SJCRH30 (cell line): ENCODE measurements at places on chromosomes 2 and 18.

DNA sequence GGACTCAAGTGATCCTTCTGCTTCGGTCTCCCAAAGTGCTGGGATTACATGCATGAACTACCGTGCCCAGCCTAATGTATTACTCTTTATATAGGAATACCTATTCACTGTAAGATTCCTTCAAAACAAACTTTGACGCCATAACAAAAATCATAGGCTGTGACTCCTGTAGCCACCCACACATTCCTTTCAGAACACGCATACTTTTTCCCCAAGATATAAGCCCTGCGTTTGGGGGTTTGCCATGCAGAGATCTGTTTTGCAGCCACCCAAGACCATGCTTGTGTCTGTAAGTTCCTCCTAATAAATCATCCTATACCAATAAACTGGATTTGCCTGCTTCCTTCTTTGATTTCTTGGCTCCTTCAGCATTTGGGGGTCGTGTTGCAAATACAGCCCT is 46.0 kb upstream of the STON1 start:
- H3K36me3 ChIP-seq = 0 out of 2 replicates have a peak, but pooled peaks cover 2% of the 10 kb centered on the region
- no peak for DNase-seq
- H3K27ac ChIP-seq = no peak overlapping the region
- H3K27me3 ChIP-seq = no peaks in the 10 kb centered on the region

DNA sequence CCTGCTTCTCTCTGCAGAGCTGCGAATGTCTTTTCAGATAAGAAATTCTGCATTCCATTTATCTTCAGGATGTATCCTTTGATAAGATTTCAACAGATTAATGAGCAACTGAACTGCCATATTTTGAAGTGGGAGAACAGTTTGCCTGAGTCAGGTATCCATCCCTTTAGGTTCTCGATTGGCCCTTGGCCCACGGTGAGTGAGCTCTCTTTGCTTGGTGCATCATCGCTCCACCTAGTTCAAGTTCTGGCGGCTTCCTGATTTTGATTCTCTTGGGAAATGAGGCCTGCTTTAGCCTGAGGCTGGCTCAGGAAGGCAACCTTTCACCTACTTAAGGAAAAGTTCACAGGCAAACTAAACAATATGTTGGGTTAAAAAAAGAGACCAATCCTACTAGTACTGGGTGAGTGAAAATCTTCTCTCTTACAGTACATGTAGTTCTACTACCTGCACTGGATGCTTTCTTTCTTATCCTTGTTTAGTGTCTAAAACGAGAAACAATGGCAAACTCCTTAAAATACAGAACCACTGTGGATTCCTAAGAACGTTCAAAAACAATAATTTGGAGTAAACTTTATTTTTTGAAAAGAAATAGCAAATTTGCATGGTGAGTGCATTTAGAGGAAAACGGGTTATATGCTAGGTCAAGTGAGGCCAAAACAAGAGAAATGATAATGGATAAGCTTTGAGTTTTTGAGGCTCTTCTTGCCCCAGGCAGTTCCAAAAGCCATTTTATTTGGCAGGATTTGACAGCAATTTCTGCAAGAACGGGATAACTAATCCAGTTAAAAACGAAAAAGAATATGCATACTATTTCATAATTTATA is 837 bp upstream of the ACSL3 start:
- H3K36me3 ChIP-seq = no peaks in the 10 kb centered on the region
- peak overlapping the region; percentile 91 for H3K4me3 ChIP-seq
- peak; percentile 71 for DNase-seq
- peaks cover 30% of the 10 kb centered on the region for H3K4me1 ChIP-seq
- no peaks in the 10 kb centered on the region for H3K27me3 ChIP-seq
- H3K27ac ChIP-seq = no peak overlapping the region

DNA sequence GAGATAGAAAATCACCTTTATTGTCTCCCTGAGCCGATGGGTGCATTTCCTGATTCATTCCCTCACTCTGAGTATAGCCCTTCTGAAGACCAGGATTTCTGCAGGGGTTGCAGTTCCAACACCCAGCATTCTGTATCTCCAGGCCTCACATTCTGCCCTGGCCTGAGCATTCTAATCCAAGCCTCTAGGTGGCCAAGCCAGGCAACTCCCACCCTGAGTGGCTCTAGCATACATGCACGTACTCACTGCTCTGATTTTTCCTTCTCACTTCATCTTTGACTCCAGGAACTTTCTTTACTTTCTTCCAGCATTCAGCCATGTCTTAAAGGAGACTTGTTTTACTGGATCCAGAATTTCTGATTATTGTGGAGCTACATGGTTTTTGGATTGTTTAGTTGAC is 100.7 kb upstream of the STK39 start:
- peak; percentile 64 for DNase-seq
- H3K4me3 ChIP-seq = no peak overlapping the region
- no peaks in the 10 kb centered on the region for H3K36me3 ChIP-seq

DNA sequence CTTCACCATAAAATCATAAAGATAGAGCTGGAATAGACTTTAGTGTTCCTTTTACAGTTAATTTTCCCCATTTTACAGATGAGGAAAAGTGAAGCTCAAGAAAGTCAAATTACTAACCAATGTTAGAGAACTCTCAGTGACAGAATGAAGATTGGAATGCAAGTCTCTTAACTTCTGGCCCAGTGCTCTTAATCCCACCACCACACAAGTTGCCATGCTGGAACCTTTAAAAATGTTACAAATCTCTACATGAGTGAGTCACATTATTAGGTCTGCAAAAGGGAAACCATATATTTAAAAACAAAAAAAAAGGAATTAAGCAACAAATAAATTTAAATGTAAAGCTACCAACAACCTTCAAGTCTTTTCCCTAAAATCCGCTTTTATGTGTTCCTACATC is 3.5 kb downstream of the NCKAP1 start:
- peaks cover 13% of the 10 kb centered on the region for H3K4me1 ChIP-seq
- H3K27me3 ChIP-seq = no peaks in the 10 kb centered on the region
- H3K4me3 ChIP-seq = no peak overlapping the region
- no peaks in the 10 kb centered on the region for H3K36me3 ChIP-seq
- DNase-seq = peak; percentile 15

DNA sequence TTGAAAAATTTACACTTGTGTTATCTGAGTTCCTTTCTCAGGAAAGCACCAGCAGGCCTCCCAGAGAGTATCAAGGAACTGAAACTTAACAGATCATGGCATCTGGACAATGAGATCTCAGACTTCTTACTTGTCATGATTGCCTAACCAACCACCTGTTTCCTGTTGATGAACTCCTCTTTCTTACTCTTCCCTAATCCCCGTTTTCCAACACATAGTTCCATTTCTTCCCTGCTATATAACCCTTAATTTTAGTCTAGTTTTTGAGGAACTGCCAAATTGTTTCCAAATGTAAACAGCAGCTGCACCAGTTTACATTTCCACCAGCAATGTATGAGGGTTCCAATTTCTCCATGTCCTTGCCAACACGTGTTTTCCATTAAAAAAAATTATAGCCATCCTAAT is 6.1 kb upstream of the FAM171B start:
- H3K4me3 ChIP-seq = no peak overlapping the region
- peak; percentile 95 for DNase-seq
- no peaks in the 10 kb centered on the region for H3K36me3 ChIP-seq
- no peak overlapping the region; the same call in 1 of the 2 replicates for H3K27ac ChIP-seq
- no peaks in the 10 kb centered on the region for H3K27me3 ChIP-seq

DNA sequence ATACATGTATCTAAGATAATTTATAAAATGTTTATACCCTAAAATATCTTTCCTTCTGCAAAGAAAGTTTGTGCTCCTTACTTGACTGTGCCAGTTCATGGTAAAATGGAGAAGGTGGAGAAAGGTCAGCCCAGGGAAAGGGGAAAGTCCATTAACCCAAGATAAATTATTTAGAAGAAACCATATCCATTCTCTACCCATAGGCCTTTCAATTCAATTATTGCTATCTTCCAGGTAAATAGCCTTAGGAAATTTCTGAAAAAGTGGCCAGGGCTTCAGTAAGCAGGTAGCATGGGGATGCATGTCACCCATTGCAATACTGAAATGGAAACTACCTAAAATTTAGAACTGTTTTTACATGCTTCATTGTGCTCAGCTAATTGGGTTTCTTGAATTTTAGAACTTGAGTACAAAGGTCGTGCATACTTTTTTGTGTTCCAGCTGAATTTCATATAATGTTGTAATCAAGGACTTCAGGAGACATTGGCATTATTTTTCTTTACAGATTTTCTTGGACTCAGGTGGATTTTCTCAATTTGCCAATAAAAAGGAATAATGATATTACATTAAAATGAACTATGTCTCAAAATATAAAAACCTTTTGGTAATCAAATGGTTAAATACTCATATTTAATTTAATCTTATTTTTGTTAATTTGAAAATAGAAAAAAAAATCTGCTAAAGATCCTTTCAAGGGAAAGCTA is 124.9 kb downstream of the CSRNP3 start:
- no peak for DNase-seq
- H3K36me3 ChIP-seq = no peaks in the 10 kb centered on the region
- H3K27me3 ChIP-seq = no peaks in the 10 kb centered on the region
- no peaks in the 10 kb centered on the region for H3K4me1 ChIP-seq

DNA sequence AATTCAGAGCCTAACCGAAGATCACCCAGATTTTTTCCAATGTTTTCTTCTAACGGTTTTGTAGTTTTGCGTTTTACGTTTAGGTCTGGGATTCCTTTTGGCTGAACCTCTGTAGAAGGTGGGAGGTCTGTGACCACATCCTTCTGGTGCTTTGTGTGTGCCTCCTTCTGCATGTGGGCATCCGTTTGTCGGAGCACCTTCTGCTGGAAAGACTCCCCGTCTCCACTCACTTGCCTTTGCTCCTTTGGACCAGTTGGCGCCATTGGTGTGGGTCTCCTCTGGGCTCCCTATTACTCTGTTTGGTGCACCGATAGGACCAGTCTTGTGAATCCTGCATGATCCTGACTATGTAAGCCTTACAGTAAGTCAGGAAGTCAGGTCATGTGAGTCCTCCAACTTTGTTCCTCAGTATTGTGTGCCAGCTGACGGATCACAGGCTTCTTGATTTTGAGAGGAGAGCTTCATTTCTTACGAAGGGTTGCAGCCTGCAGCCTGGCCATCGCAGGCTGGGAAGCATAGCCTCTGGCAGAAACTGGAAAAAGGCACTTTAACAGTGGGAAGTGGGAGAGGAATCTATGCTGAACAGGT is 13.6 kb downstream of the AQP12A start:
- H3K36me3 ChIP-seq = no peaks in the 10 kb centered on the region
- no peaks in the 10 kb centered on the region for H3K4me1 ChIP-seq
- H3K27me3 ChIP-seq = peaks cover 36% of the 10 kb centered on the region

- H3K4me1 ChIP-seq = peaks cover under 1% of the 10 kb centered on the region; the same call in 1 of the 2 replicates
- no peak overlapping the region for H3K27ac ChIP-seq
- DNase-seq = no peak
These were observed 90.2 kb downstream of the ZFP36L2 start for GRCh38 chr2:43136011-43136799.

- no peaks in the 10 kb centered on the region for H3K27me3 ChIP-seq
- DNase-seq = no peak
- H3K4me1 ChIP-seq = no peaks in the 10 kb centered on the region
These were observed 648.1 kb downstream of the CPS1 start for GRCh38 chr2:211204456-211204855.

DNA sequence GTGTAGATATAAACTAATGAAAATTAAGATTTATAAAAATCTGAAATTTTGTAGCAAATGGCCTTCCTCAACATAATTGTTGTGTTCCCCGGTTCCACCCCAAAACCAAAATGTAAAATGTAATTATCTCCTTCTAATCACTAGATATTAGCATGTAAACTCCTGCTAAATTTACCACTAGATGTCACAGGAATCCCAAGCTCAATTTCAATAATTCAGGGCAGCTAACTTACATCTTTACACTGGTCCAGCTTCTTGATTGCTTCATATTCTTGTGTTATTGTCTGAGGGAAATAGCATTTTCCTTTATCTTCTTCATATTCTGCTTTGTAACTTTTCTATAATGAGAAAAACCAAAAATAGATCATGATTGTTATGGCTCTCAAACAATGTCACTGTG is 42.6 kb downstream of the NEB start:
- no peak overlapping the region for H3K27ac ChIP-seq
- no peak for DNase-seq
- H3K27me3 ChIP-seq = no peaks in the 10 kb centered on the region
- no peaks in the 10 kb centered on the region for H3K4me1 ChIP-seq
- peaks cover 53% of the 10 kb centered on the region for H3K36me3 ChIP-seq
- H3K4me3 ChIP-seq = no peak overlapping the region

DNA sequence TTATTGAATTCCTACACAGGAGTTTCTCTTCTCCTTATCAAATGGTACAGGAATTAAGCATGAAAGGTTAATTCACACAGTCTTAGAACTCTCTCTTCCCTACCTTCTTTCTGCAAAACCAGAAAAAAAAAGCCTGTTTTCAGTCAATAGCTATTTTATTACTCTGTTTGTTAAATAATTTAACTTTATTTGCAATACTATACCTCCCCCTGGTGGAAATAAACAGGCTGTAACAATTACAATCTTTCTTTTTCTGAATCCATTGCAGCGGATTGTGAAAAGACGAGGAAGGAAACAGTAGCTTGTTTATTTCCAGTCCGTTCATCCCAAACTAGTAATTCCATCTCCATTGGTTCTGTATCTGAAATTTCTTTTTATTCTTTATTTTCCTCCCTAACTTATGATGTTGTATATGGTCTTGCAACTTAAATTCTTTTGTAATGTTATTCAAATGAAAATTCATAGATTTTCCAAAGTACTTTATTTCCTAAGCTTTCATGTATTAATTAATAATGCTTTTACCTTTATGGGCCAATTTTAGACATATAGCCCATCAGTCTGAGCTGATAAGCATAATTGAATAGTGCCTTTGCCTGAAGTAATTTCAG is 165.2 kb downstream of the SH3BP4 start:
- H3K36me3 ChIP-seq = no peaks in the 10 kb centered on the region
- H3K27me3 ChIP-seq = no peaks in the 10 kb centered on the region
- no peak overlapping the region for H3K27ac ChIP-seq
- no peaks in the 10 kb centered on the region for H3K4me1 ChIP-seq
- no peak overlapping the region for H3K4me3 ChIP-seq

- H3K4me1 ChIP-seq = no peaks in the 10 kb centered on the region
- H3K4me3 ChIP-seq = no peak overlapping the region
- H3K36me3 ChIP-seq = no peaks in the 10 kb centered on the region; the same call in 1 of the 2 replicates
- no peak overlapping the region for H3K27ac ChIP-seq
- DNase-seq = no peak
These were observed 1.4 kb upstream of the ADD2 start for GRCh38 chr2:70769450-70769849.

GRCh38 chr2:10599921-10600320 is 89.9 kb downstream of the NOL10 start:
- H3K4me3 ChIP-seq = no peak overlapping the region
- no peak overlapping the region for H3K27ac ChIP-seq

GRCh38 chr2:59449274-59449673 is 1104.2 kb downstream of the BCL11A start:
- H3K27me3 ChIP-seq = 0 out of 2 replicates have a peak, but pooled peaks cover 4% of the 10 kb centered on the region
- DNase-seq = peak; percentile 22
- H3K36me3 ChIP-seq = no peaks in the 10 kb centered on the region
- H3K4me1 ChIP-seq = no peaks in the 10 kb centered on the region

DNA sequence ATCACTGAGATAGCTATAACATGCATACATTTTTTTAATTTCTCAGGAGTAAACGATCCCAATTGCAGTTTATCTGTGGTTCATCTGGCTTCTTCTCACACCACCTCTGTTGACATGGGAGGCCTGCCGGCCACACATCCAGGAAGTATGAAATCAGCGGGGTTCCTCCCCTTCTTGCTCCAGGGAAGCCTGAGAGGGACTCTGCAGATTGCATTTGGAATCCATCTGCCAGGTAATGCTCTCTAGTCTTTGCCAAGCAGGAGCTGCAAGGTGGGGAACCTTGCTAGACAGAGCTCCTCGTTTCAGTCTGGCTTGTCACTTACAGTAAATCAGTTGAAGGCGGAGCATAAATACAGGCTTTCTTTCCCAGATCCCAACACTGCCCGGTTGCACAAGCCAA is 49.9 kb downstream of the SOX11 start:
- no peaks in the 10 kb centered on the region for H3K4me1 ChIP-seq
- no peak overlapping the region for H3K4me3 ChIP-seq
- no peaks in the 10 kb centered on the region for H3K36me3 ChIP-seq
